Dermis microvascular lymphatic vessel endothelial cell (primary cell): ENCODE measurements at places on chromosomes 6 and 20. TPM values are rescaled to one million over a fixed set of nuclear protein-coding genes. Genes with fewer than 3 reads are reported as not detected.

The ENPP3 gene
- total RNA-seq, result 0.51 and 1.4 TPM in 2 replicates

The DNAH8 gene
- not detected in 2 replicates for total RNA-seq

The HAO1 gene
- not detected in 2 replicates for total RNA-seq

DNA sequence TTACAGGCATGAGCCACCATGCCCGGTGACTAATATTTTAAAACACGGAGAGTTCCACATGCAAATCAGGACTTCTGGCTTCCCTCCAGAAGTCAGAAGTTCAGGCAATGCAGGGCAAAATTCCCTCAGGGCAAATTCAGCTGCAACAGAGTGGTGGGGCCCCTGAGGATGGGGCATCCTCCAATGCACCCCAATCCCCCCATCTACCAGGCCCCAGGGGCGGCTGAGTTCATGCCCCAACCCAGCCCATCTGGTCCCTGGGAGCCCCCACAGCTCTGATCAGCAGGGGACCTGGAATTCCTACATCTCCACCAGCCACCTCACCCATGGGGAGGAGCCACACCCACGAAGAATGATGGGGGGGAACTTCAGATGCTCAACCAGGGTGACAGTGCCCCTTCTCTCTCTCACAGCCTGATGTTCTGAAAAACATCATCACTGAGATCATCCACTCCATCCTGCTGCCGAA, 22.6 kb downstream of the BPIFB1 start:
- DNase-seq, result no peak

DNA sequence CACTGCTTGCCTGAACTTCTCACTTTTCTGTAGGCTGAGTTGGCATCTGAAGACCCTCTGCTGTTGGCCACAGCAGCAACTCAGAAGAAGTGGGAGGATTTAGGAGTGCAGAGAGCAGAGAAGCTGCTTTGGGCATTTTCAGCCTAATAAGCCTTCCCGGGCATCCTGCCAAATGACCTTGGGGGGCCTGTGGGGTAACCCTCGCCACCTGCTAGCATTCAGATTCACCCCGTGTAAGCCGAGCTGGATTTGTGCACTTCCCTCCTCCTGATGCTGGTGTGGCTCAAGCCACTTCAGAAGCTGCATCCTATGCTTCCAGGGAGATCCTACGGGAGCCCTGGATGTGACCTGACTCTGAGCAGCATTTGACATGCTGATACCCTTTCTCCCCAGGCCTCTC, 114.8 kb downstream of the LRFN2 start:
- no peak for DNase-seq

- DNase-seq, result no peak
These were observed 64.4 kb downstream of the EZR start for GRCh38 chr6:158754738-158755137.

DNA sequence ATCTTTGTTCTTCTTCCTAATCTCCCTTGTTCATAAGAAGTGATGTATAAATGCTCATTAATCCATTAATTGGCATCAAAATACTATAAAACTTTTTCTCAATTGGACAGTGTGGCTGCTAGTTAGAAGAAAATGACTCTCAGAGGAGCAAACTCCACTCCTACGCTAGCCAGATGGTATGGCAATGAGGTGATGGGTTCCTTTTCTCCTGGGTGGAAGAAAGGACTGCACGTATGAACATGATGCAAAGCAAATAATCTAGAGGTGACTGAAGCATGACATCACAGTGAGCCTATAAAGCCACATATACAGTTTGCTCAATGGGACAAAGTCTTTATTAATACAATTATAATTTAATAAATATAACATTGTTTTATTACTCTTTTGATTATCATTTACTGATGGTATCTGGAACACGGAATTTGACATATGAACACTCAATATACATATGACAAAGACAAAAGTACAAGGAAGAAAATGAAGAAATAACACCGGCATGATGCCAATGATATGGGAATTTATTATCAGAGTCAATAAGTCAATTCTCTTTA, 46.4 kb upstream of the FAM83B start:
- DNase-seq, result no peak

GRCh38 chr6:52877168-52877567, 32.3 kb downstream of the GSTA3 start:
- no peak for DNase-seq

- no peak for DNase-seq
These were observed 125.1 kb upstream of the SGK1 start for GRCh38 chr6:134443009-134443408.

DNA sequence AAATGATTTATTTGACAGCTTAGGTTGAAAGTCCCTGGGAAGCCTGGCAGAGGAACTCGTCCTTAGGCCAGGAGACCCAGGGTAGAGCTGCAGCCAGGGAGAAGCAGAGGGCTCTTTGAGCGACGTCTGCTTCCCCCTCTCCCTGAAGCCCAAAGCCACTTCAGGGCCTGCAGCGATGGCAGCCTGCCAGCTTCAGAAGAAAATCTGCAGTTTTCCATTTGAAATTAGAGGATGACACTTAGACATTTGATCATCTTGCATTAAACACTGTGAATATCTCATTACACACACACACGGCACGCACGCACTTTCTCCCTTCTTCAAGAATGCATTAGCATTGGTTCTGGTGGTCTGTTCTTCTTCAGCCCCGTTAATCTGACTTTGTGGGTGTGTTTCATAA, 96.5 kb downstream of the PLEKHG1 start:
- DNase-seq, result no peak

DNA sequence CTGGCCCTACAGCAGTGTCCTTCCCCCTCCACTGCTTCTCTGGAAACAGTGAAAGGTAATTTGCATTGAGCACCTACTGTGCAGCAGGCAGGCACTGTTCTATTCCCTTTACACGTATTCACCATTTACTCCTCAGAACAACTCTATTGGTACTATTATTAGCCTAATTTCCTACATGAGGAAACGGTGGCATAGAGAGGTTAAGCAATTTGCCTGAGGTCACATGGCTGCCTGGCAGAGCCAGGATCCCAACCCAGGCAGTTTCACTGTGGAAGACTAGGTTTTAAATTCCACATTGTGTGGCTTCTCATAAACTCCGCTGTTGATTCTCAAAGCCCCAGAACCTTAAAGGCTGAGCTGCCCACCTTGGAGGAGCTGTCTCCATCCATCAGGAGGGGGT, 72.7 kb downstream of the CLIC5 start:
- DNase-seq, result no peak

- DNase-seq, result no peak
These were observed 454.9 kb downstream of the BTBD3 start for GRCh38 chr20:12372557-12372956.
